Right renal pelvis (tissue), 4 donors: ENCODE measurements at places on chromosomes 3 and 15.

DNA sequence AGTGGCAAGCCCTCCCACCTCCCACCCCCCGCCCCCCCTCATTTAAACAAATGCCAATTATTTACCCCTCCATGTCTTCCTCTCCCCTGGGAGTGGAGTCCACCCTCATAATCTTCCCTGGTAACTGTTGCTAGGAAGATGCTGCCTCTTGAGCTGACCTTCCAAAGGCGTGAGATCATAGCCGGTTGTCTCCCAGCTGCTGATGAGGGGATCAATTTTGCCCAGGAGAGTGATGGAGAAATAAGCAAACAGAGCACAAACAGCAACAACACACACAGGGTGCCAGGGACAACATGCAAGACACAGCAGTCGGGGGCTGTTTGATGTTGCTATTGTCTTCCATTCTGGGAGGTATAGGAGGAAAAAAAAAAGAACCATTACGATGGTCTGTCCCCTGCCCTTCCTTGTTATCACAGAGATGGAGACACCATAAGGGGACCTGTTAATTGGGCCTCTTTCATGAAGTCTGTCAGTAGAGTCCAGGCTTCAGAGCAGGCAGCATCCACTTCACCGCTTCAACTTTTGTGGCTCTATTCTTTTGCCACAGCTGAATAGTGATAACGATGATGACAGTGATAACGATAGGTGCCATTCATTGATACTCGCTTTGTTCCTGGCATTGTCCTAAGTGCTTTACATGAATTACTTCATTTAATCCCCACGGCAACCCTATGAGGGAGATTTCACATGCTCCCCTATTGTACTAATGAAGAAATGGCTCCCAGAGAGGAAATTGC lies 76.9 kb upstream of the RGMA start:
- DNase-seq, result no peak

DNA sequence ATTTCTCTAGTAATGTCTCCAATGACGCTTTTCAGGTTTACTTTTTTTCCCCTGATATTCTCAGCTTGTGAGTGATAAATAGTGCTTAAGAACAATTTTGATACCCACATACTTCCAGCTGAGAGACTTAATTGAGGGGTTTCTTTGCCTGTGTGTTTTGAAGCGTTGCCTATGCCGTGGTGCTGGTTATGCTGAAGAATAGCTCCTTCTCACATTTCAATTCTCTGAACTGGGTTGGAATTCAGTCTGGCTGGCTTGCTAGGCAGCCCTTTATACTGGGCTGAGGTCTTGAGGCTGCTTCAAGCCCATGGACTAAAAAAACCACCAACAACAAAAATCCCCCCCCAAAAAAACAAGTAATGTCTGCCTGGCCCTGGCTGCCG lies 87.4 kb downstream of the CHST2 start:
- DNase-seq, result no peak

DNA sequence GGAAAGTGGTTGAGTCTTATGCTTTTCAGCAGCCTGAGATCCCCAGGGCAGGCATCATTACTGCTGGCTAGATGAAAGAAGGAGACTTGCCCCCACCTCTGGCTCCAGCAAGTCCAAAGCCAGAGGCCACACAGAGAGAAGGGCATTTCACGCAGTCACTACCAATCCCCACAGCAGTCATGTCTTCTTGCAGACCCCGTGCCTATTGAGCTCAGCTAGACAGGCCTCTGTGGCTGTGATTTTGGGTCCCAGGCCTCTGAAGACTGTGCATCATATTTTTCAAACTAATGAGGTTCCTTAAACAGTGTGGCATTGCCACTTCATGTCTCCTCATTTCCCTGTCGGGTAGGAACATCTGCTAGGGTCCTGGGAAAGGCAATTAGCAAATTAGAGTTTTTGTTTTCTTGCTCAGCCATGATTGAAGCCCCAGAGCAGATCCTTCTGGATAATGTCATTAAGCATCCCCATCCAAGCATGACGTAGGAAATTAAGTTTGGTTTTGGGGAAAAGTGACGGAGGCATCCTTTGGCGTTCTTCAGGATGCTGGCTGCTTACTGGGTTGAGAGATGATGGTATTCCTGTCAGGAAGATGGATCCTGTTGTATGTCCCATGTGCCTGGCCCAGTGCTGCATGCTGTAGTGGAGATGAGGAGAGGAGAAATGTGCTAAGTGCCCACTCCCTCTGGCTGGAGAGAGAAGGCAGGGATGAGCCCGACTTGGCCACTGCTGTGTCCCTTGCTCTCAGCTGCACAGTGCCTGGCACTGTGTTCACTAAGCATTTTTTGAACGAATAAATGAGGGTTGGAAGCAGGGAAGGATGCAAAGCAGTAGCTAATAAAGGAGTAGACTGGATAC lies 7.0 kb downstream of the SPSB4 start:
- DNase-seq, result no peak

- peak; percentile 15 for DNase-seq
Measured at GRCh38 chr3:65070968-65071367, 383.2 kb upstream of the ADAMTS9 start.

GRCh38 chr3:4394048-4394447 lies 73.0 kb downstream of the SUMF1 start:
- no peak for DNase-seq

DNA sequence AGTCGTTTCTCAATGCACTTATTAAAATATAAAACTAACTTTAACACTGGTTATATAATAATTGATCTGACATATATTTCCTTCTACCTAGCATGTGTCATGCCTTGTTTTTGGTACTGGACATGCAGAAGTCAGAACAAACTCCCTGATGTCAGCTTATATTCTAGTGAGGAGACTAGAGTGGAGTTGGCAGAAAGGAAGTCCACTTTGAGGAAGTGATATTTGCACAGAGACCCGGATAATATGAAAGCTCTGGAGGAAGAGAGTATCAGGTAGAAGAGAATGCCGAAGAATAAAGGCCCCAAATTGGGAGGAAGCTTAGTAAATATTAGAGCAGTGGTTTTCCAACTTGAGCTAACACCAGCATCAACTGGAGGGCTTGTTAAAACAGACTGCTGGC lies 24.6 kb upstream of the ZNF280D start:
- DNase-seq, result no peak

GRCh38 chr3:45123030-45123429 lies 23.1 kb downstream of the CDCP1 start:
- no peak for DNase-seq

DNA sequence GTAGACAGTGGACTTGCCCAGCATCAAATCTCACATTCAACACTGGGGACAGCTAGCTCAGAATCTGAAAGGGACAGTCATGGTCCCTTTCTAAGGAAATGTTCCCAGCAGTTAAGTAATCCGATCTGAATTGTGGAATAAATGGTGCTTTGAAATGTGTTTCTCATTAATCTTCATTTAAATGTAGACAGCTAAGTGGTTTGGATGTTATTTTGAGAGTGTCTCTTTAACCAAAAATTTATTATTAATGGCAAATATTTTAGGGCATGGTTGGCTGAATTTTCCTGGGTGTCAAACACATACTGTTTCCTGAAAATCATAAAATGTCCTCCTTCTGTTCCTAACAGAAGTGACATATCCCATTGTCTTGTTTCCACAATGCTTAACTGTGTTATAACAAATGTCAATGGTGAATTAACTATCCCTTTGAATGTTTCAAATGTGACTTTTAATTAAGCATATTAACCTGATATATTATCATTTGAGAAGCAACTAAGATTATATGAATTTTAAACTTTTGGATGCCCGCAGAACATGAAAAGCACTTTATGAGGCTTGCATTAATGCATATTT lies 210.8 kb downstream of the CHST2 start:
- DNase-seq, result no peak

DNA sequence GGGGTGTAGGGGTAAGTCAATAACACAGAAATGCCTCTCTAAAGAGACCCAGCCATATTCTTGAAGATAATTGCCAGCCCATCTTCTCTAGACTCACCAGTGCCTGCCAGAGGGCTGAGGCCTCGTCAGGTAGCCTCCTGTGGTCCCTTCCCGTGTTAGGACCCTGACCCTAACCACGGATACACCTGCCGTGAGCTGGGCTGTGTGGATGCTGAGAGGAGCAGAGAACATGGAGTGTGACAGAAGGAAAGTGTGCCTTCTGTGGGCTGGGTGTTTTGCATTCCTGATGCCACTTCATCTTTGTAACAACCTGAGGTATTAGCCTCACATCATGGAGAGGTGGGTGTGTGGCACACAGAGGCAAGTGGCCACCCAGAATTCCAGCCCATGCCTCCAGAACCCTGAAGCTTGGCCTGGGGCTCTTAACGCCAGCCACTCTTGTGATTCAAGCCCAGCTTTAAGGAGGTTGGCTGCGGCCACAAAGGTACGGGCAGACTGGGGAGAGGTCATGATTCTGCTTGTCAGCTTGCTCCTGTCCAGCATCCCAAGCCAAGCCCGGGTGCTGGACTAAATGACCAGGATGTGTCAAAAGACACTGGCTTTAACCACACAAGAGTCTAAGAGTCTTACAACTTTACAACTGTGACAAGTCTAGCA lies 21.1 kb upstream of the ABTB1 start:
- DNase-seq, result no peak

DNA sequence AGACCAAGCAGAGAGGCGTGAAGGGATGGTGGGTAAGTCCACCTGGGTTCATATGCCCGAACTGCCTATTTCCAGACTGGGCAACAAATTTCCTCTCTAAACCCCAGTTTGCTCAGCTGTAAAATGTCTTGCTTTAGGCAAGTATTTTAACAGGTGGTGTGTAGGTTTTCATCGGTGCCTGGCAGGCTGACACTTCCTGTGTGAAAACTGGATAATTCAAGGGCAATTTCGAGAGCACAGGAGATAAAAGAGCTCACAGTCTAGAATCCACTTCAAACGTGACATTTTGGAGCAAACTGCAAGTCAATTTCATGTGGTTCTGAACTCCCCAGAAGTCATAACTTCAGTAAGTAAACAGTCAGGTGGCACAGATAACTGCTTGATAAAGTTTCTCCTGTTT lies 112.2 kb downstream of the OXNAD1 start:
- DNase-seq, result no peak

DNA sequence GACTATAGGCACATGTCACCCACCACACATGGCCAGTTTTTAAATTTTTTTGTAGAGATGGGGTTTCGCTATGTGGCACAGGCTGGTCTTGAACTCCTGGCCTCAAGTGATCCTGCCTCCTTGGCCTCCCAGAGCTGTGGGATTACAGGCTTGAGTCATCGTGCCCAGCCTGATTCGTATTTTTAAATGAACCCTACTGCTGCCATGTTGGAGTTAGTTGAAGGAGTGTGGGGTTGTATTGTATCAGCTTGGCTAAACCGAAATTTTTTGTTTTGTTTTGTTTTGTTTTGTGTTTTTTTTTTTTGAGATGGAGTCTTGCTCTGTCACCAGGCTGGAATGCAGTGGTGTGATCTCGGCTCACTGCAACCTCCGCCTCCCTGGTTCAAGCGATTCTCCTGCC lies 11.8 kb upstream of the ZNF770 start:
- no peak for DNase-seq

- no peak for DNase-seq
Measured at GRCh38 chr3:187021748-187022402, 91.5 kb downstream of the ST6GAL1 start.

- peak; percentile 38 for DNase-seq
Measured at GRCh38 chr3:64612082-64612860, 75.5 kb downstream of the ADAMTS9 start.

- DNase-seq, result no peak
Measured at GRCh38 chr15:91857772-91858171, 4.3 kb downstream of the SLCO3A1 start.

DNA sequence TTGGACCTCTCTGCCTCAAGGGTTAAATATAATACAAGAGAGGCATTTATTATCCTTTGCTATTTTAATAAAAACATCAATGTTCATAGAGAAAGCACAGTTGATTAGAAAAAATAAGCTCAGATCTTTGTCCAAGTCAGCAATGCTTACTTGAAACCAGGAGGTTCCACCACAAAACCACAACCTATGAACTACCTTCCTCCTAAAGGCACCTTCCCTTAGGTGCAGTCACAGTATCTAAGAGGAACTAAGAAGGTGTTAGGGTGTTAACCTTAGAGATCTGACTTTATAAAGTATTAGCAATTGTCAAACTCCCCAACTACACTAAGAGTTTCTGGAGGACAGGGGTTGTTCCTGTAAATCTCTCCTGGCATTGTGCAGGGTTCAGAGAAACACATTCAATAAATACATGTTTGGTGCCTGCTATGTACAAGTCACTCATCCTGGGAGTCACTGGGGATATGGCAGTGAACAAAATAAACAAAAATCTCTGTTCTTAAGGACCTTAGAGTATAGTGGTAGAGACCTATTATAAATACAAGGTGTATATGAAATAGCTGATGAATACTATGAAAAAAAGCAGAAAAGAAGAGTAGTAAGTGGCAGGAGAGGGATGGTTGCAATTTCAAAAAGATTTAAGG lies 208.6 kb downstream of the NFKBIZ start:
- no peak for DNase-seq

GRCh38 chr15:61057376-61057775 lies 171.7 kb downstream of the RORA start:
- DNase-seq, result no peak

DNA sequence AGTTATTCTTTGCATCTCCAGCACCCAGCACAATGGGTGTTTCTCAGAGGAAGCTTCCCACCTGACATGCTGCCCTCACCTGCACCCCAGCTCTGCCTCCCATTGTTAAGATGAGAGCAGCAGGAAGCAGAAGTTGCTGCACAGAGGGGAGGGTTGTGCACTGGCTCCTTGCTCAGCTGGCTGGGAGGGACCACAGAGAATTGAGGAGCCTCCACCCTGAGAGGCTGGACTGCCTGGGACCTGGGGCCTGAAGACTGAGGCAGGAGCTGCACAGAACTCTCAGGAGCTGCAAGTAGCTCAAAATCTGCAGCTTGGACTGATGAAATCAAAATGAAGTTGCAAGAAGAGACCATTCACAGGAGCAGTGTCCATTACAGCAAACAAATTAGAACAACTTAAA lies 222.3 kb upstream of the LINGO1 start:
- no peak for DNase-seq

DNA sequence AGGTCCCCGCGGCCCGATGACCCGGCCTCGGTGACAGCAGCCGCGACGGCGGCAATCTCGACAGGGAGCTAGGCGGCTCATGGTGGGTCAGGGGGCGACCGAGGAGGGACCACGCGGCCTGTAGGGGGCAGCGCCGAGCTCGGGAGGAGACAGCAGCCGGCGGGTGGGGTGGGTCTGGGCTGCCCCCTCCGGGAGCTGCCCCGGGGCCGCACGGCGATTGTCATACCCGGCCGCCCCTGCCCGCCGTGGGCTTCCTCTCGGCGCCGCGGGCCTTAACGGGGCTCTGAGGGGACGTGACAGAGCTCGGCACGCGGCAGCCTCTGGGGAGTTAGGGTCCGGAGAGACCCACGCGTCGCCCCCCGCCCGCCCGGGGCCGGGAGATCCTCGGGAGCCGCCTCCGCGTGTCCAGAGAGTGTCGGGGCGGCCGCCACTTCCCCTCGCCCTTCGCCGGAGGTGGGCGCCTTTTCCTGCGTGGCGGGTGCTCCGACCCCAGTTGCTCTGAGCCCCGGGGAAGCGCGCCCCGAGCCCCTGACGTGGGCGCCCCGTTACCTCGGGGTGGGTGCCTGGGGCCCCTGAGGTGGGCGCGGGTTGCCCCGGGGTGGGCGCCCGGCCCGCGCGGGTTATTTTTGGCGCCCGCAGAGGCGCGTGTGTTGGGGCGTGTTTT lies 539 bp upstream of the PLCL2 start:
- DNase-seq, result no peak

- peak; percentile 14 for DNase-seq
Measured at GRCh38 chr3:12894629-12895028, 53.3 kb upstream of the RPL32 start.
